ENCODE measurements at places on chromosomes 4 and X.

- DNase-seq = no peak
These were observed 181.1 kb upstream of the WDFY3 start for GRCh38 chr4:85147481-85148076.

- no peak for DNase-seq
These were observed 164.7 kb downstream of the DCLK2 start for GRCh38 chr4:150242820-150243458.

- DNase-seq = no peak
These were observed 27.8 kb upstream of the MAOB start for GRCh38 chrX:43910012-43910411.

GRCh38 chr4:150164956-150165629, 86.8 kb downstream of the DCLK2 start:
- no peak for DNase-seq

DNA sequence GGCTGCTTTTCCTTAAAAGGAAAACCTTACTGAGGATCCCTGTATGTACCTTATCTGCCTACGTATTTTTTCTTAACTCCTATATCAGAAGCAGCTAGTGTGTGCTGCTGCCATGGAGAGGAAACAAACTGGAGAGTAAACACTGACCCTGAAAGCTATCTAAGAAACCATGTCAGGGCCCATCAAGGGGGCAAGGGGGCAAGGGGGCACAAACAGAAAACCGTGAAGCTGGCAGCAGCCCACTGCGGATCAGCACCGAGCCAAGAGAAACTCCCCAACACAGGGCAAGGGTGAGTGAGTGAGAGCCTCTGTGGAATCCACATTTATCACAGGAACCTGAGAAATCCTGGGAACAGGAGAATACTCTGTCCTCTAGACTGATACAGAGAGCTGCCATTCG, 1204.2 kb downstream of the PCDH18 start:
- DNase-seq = no peak

DNA sequence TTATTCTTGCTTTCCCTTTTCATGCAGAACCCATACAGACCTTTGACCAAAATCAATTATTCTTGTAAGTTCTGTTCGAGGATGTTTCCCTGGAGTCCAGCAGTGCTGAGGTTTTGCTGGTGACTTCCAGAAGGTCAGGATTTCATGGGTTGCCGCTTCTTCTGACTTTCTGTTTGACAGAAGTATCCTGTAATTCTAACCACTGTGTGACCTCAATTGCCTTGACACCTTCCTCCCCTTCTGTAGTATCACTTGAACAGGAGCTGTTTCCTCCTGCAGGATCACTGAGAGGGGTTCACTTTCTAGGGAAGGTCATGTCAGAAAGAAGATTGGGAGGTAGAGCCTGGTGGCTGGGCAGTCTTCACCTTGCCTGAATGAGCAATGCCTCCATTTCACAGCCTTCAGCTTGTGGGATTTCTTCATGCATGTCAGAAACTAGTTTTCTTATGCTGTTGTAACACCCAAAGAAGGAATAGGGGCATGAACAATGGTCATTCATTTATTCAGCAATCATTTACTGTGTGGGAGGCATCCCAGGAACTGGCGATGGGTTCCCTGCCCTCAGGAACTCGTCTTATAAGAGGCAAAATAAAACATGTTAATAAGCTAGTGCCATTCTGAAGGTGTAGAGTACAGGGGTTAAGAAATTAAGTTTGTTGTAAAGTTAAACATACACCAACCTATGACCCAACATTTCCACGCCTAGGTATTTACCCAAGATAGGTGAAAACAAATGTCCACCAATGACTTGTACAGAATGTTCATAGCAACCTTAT, 205.9 kb downstream of the SOWAHB start:
- no peak for DNase-seq

- no peak for DNase-seq
These were observed 189.5 kb downstream of the CENPC start for GRCh38 chr4:67355806-67356205.

GRCh38 chr4:169621731-169622492, 1.5 kb downstream of the CLCN3 start:
- no peak for DNase-seq

DNA sequence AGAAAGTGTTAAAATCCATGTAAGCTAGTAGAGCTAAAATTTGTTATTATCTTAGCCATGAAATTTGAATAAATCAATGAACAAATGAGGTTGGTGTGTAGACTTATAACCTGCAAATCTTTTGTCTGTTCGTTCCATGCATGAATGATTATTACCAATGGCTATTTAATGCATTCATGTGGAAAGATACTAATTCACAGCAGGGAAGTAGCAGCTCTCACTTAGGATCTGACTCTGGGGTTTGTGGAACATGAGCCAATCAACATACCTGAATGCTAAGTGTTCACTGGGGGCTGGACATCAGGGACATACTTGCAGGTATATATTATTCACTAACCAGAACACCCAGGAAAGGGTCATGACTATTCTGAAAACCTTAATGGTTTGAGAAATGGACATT, 444.1 kb downstream of the STIM2 start:
- no peak for DNase-seq

DNA sequence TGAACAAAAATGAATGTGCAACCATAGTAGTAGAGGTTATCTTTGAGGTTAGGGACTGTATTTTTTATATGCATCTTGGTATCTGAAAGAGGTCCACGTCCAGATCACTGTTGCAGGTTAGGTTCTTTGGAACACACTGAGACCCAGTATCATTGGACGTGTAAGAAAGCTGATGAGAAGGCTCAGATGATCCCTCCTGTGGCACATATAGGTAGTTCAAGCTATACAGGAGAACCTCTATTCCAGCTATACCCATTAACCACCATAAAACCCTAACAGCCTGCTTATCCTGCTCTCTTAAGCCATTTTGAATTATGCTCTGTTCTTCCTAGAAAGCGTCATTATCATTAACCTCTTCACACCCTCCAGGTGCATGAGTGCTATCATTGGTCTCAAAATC, 930.7 kb upstream of the HS3ST1 start:
- no peak for DNase-seq

- no peak for DNase-seq
These were observed 36.7 kb upstream of the EFNB1 start for GRCh38 chrX:68792083-68792482.

GRCh38 chrX:43008356-43008755, 230.4 kb upstream of the PPP1R2C start:
- DNase-seq = no peak

DNA sequence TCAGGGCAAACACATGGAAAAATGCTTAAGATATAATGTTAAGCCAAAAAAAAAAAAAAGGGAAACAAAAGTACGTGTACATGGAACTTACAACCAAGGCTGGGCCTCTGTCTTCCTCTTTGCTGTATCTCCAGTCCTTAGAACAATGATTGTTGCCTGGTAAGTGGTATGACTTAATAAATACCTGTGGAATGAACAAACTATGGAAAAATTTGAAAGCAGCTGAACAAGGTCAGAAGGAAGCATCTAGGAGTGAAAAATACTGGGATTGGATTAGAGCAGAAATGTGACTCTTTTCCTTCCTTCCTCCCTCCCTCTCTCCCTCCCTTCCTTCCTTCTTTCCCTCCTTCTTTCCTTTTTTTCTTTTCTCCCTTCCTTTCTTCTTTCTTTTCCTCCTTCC, 54.2 kb upstream of the SMIM10 start:
- DNase-seq = no peak

- no peak for DNase-seq
These were observed 191.0 kb downstream of the CCSER1 start for GRCh38 chr4:90318193-90318592.

GRCh38 chr4:185259719-185260118, 50.3 kb downstream of the SNX25 start:
- no peak for DNase-seq

GRCh38 chr4:153151535-153152455, 52.4 kb upstream of the TRIM2 start:
- DNase-seq = peak; percentile 32

DNA sequence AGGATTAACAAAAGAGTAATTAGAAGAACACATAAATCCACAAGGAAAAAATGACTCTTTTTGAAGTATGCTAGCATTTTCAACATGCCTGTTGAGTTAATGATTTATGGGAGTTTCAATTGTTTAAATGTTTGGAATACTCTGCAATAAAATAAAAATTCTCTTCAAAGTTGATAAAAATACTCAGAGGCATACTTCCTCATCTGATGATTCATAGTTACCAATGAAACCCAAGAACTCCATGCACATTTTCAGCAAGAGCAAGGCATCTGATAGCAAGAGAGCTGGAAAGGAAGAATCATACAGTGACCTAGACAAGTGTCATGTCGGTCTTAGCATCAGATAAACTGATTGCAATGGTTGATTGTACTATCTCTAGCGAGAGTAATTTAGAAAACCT, 443.7 kb upstream of the ATOH1 start:
- no peak for DNase-seq

DNA sequence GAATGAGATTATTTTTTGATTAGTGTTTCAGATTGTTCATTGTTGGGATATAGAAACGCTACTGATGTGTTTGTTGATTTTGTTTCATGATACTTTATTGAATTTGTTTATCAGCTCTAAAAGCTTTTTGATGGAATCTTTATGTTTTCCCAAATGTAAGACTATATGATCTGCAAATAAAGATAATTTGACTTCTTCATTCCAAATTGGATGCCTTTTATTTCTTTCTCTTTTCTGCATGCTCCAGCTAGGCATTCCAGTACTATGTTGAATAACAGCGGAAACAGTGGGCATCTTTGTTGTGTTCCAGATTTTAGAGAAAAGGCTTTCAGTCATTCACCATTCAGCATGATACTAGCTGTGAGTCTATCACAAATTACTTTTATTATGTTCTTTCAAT, 21.8 kb downstream of the SPANXN4 start:
- DNase-seq = no peak

DNA sequence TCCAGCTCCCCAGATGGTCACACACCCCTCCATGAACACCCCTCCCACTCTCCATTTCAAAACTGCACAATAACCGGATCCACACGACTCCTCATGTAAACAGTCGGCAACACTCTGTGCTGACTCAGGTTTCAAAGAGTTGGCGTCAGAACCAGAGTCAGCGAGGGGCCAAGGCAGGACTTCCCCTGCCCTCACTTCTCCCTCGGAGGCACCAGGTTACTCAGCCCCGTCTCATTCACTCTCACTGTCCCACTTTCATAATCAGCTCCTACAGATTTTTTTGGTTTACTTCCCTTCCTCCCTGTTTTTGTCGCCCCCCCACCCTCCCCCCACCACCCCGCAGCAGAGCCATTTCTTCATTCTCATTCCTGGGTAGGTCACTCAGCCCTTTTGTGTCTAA, 2.7 kb upstream of the TIMP1 start:
- DNase-seq = no peak

GRCh38 chr4:112279882-112280315, 5.8 kb downstream of the TIFA start:
- DNase-seq = no peak

- no peak for DNase-seq
These were observed 196.6 kb upstream of the GABRA2 start for GRCh38 chr4:46586566-46586965.

DNA sequence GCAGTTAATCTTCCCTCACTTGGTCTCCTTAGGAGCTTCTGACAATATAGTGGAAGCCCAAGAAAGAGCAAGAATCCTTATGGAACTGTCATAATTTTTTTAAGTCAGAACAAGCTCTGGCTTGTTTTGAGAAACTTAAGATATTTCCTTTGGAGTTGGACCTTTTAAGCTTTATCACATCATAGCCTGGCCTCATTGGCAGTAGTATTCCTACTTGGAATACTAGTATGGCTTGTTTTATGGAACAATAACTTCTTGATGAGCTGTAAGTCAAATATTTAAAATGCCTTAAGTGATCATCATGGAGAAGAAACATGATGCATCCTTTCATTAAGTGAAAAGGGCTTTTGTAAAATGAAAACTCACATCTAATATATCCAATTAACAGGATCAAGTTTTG, 78.0 kb upstream of the NRK start:
- DNase-seq = no peak

- no peak for DNase-seq
These were observed 177.5 kb downstream of the EDA start for GRCh38 chrX:69793260-69793935.

DNA sequence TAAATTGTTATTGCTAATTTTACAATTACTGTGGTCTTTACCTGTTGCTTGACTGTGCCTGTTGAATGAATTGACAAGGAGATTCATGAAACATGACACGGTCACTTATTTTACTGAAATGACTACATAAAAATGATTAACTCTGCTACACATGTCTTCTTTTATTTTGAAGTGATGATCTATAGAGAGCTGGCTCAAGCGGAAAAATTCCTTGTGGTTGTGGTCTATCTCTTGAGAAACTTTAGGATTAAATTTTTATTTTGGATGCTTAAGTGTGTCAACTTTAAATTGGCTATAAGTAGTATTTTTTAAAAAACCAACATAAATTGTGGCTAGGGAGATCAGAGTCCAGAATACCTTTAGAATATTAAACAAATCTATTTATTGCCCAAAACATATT, 131.8 kb upstream of the PITX2 start:
- DNase-seq = no peak

DNA sequence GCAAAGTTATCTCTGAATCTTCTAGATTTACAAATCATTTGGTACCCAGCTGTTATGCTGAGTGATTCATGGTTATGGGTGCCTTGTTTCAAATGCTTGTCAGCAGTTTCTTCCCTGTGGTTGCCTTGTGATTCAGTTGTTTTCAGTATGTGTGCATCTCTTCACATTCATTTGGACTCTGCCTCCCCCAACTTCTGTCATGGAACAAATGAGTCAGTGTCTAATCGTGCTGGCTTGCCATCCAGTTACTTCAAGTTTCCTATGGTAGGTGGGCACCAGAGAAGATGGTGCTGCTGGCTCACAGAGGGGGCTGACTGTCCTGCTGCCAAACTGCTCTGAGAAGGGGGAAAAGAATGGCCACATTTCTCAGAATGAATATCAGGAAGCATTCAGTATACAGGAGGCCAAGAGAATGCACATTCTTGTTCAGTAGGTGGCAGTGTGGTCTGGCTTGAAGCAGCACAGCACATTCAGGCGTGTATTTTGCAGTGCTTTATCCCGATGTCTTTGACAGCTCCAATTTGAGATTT, 260.9 kb downstream of the GLUD2 start:
- DNase-seq = peak; percentile 57

- DNase-seq = no peak
These were observed 4.8 kb downstream of the CPE start for GRCh38 chr4:165383591-165384073.

DNA sequence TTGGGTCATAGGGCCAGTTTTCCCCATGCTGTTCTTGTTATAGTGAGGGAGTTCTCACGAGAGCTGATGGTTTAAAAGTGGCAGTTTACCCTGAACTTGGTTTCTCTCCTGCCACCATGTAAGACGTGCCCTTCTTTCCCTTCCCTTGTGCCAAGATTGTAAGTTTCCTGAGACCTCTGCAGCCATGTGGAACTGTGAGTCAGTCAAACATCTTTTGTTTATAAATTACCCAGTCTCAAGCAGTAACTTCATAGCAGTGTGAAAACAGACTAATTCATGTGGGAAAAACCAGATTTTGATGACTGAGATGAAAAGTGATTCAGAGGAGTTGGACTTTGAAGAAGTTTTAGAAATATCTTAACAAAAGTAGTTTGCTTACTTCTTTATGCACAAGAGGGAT, 101.4 kb downstream of the ARHGAP10 start:
- DNase-seq = no peak

Measured in activated naive CD4-positive, alpha-beta T cell treated with anti-CD3 and anti-CD28 coated beads, Interleukin-2, amount 50 U/mL, for 16 hours (primary cell).